ENCODE measurements at places on chromosomes 5 and 9.
A peak's percentile ranks its signal among the peaks of the same experiment; 100 is the strongest.

- peak; percentile 67 for DNase-seq
Observed at GRCh38 chr5:176790941-176791340, 19.4 kb upstream of the UNC5A start.

DNA sequence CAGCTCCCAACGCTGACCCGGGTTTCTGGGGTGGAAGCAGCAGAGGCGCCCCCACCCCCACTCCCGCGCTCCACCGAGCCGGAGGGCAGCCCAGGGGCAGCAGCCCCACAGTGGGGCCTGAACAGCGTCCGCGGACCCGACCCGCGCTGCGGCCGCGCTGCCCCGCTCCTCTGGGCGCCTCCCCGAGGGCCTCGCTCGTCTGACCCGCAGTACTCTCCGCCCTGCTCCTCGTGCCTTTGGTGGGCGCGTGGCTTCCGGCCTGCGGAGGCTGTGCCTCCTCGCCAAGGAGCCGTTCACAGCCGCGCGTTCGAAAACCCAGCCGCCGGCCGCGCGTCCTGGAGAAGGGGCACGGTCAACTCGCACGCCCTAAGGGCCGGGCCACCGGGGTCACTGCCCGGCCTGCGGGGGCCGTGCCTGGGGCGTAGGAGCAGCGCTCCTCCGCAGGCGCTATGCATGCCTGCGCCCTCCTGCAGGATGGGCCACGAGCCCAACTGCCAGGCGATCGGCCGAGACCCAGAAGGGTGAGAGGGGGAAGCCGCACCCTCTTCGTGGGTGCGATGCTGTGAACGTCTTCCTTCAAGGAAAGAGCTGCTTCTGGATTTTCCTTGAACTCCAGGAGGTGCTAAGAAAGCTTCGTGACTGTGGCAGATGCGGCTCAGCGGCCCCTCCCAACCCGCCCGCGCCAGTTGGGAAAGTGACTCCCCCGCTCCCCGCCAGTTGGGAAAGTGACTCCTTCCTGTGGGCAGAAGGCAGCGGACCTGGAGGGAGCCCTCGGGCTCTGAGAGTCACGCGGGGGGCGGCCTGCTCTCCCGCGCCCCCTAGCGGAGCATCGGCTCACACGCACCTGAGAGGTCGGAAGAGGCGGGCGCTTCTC lies 82.7 kb downstream of the HSD17B3 start:
- DNase-seq = peak; percentile 8

DNA sequence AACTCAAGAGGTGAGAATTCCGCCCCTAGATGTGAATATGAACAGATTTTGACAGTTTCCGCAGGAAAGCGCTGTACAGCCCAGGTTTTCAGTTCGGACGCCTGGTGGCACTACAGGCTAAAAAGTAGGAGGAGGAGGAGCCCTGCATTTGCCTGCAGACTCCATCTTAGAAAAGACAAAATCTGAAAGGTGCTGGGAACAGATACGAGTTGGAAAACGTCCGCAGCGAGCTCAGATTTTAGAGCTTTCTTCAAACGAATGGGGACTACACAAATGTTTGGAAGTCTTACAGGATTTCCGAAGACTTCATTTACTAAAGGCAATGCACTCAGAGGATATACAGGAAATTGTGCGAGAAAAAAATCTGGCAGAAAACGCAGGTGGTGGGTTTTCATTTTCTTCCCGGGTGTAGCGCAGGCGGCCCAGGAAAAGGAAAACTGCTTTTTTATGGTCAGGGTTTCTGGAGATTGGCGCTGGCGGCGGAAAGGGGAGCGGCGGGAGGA lies 9.9 kb upstream of the PCDHB2 start:
- DNase-seq = peak; percentile 30

DNA sequence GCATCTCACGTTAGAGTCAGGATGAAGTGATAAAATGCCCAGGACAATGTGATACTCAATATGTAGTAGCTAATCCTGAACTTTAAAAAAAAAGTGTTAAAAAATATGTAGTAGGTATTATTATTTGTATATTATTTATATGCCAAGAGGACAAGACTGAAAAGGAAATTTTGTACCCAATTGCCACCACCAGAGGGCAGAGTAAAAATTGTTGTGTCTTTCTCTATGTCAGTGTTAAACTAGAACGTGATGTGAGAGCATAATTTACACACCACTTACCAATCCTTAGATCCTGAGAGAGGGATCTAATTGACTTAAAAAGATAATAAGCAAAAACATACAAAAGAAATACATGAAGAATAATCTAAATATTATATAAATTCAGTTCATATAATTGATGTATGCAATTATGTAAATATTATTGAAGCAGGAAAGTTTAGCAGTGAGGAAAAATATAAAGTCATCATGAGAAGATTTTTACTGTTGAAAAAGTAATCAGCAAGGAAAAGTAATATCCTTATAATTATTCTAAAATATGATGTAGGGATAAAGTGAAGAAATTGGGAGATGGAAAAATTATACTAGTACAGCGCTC lies 288.9 kb downstream of the RAB3C start:
- DNase-seq = peak; percentile 54

DNA sequence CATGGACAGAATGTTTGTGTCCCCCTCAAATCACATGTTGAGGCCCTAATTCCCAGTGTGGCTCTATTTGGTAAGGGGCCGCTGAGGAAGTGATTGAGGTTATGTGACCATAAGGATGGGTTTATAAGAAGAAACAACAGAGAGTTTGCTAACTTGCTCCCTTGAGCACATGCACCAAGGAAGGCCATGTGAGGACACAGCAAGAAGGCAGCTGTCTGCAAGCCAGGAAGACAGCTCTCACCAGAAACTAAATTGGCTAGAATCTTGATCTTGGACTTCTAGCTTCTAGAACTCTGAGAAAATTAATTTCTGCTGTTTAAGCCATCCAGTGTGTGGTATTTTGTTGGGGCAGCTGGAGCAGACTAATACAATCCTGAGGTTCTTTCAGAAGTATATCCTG lies 35.2 kb upstream of the CDC42SE2 start:
- DNase-seq = no peak

DNA sequence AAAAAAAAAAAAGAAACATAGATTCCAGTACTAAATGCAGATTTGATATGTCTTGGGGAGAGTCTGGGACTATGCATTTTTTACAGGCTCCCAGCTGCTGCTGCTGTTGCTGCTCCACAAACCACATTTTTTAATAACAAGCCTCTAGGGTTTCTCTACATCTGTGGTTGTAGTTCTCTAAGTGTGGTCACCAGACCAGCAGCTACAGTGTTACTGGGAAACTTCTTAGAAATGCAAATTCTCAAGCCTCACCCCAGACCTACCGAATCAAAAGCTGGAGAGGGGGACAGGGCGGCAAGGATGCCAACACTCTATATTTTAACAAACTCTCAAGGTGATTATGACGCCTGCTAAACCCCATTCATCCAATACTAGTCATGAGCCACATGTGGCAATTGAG lies 293.4 kb upstream of the PTGER4 start:
- no peak for DNase-seq

GRCh38 chr5:15522187-15522520 lies 22.2 kb downstream of the FBXL7 start:
- no peak for DNase-seq

DNA sequence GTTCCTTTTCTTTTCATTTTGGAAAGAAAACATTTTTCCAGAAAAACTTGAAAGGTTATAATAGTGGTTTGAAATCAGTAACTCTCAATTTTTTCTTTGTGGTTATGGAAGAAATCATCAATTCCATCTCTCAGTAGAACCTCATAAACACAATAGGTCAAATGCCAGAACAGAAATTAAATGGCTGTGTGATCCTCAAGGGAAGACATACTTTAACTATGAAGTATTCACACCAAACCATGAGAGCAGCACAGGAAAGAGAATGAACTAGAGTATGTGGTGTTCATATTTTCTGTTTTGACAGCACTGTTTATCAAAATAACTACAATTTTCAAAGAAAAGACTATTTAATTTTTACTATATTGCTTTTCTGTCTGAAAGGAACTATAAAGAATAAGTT lies 29.7 kb upstream of the EFNA5 start:
- no peak for DNase-seq

DNA sequence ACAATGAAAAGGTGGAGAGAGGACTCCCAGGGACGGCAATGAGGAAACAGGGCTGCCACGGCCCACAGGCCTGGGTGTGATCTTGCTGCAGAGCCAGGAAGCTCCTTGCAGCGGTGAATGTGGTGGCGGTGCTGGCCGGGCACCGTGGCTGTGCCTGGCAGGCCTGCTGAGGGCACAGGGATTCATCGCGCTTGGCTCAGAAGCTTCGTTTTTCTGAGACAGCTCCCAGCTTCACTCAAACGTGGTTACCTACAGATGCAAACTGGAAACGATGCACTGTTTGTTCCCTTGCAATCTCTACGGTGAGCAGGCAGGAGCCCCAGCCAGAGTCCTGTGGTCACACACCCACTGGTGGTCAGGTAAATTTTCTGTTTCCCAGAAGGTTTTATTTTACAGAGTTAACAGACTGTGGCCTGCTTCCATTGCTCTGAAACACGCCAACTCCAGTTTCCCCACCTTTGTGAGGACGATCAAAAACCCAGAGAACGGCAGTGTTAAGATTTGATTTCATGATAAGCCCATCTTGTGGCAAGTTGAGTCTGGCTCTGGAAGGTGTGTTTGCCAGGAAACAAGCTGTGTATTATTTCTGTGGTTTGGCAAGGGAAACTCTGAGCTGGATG lies 183.9 kb downstream of the AUH start:
- DNase-seq = peak; percentile 76

Measured in fibroblast of the aortic adventitia (primary cell).